Foreskin melanocyte (primary cell): ENCODE measurements at places on chromosomes 11 and 22.

GRCh38 chr11:116376547-116376946 lies 396.2 kb downstream of the BUD13 start:
- DNase-seq, result no peak

- peak; percentile 89 for DNase-seq
Observed at GRCh38 chr11:12673924-12674570, at the start of gene TEAD1. TSS of gene TEAD1 (plus strand) at chr11:12674421.

DNA sequence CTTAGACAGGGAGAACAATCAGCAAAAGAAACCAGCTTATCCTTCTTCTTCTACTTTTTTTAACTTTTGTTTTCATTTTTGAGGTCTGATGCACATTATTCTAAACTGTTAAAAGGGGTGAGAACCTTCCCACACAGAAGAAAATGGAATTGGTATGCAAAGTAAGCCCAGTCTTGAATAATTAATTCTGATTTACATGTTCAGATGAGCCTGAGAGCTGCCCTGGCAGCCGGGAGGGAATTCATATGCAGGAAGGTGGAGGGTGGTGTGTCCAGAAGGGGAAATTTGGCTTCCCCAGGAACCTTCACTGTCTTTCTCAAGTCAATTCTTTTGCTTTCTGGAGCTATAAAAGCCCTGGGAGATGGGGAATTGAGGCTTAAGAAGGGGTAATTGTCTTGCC lies 181.0 kb downstream of the INSC start:
- no peak for DNase-seq

- peak; percentile 48 for DNase-seq
Observed at GRCh38 chr11:126133901-126134300, 71.2 kb upstream of the CDON start.

GRCh38 chr22:38927033-38927781 lies 30.2 kb upstream of the APOBEC3A start:
- peak; percentile 27 for DNase-seq

GRCh38 chr11:58576887-58577471 lies 1.3 kb upstream of the LPXN start:
- peak; percentile 52 for DNase-seq

GRCh38 chr22:36002718-36003260 lies 25.8 kb downstream of the RBFOX2 start:
- no peak for DNase-seq

DNA sequence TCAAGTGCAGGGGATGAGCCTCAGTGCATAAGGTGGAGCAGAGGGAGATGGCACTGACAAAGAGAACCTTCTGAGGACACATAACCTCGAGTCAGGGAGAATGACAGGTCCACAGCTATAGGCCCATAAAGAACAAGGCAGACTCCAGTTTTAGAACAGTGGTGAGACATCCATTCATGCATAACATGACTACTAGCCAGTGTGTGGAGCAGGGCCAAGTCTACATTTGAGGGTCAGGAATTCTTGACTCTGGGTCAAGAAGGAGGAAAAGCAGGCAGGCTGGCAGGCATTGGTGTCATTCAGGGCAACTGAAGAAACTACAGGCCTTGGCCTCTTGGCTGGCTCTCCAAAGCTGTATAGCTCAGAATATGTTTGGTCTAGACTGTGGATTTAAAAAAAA lies 54.9 kb downstream of the MTNR1B start:
- no peak for DNase-seq

- DNase-seq, result no peak
Observed at GRCh38 chr11:85105868-85106267, 521.3 kb downstream of the DLG2 start.

GRCh38 chr11:102410382-102410784 lies 42.2 kb downstream of the TMEM123 start:
- no peak for DNase-seq

- peak; percentile 35 for DNase-seq
Observed at GRCh38 chr22:38570779-38571364, 889 bp upstream of the DMC1 start.

DNA sequence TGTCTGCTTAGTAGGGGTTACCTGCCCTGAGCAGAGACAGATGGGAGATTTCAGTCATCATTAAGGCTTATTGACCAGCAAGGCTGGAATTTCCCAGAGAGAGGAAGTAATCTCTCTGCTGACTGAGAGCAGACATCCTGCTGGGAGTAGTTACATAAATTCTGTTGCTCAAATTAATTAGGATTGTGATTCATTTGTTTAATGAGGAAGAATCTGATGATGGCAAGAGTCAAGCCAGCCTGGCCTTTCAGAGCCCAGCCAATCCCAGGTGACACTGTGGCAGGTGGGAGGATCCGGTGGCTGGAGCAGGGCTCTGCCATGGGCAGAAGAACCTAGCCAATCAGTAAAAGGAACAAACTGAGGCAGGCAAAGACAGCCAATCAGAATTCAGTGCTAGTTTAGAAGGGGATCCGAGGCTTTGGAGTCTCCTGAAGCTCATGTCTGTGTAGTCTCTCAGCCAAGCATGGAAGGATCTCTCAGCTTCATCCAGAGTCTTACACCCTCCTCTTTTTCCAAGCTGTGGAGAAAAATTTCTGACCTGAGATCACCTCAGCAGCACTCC lies 61.2 kb upstream of the CHST1 start:
- no peak for DNase-seq

GRCh38 chr11:94794287-94795168 lies 26.4 kb downstream of the AMOTL1 start:
- peak; percentile 92 for DNase-seq

DNA sequence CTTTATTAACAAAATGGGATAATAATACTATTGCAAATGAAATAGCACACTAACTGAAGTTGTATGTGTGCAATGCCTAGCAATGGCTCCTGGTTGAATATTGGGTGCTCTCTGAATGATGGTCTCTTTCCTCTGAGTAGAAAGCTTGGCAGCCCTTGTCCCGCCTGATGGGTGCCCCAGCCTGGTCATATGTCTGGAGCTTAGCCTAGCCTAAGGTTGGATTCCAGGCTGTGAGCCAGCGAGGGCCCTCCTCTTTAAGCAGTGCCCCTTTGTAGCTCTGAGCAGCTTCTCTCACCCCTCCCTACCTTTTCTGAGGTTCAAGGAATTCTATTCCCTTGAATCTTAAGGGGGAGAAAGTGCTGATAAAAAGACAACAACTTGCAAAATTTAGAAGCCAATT lies 499.9 kb downstream of the NTM start:
- DNase-seq, result no peak

- DNase-seq, result no peak
Observed at GRCh38 chr11:69355346-69355940, 61.5 kb downstream of the MYEOV start.

- DNase-seq, result no peak
Observed at GRCh38 chr11:126489836-126490660, 134.6 kb downstream of the ST3GAL4 start.

- no peak for DNase-seq
Observed at GRCh38 chr11:22730319-22730718, 63.9 kb downstream of the GAS2 start.

DNA sequence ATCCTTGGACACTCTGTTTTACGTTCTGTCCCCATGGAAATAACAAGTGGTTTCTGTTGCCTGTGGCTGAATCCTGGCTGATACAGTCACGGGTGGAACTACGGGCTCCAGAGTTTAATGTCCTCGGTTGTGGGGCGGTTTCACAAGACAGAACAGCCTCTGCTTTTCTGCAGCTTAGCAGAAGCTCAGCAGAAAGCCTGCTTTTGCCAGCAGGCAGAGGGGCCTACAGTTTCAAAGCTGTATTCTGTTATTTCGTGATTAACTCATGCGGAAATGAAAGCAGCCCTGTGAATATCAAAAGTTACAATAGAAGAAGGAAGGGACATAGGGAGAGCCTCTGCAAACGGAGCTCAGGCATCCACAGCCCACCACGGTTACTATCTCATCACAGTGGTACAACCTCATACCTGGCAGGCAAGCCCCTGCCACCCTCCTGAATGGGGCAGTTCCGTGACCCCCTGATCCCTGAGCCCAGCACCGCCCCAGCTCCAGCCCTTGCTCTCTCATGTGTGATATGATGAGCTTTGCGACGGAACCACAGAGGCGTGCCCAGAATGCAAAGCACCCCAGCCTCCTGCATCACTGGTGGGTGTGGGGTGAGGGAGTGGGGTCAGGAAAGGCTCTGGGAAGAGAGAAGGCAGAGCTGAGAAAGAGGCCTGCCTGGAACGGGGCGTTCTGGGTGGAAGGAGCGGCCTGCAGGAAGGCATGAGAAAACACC lies 360.6 kb downstream of the BRD1 start:
- peak; percentile 49 for DNase-seq

- DNase-seq, result peak; percentile 64
Observed at GRCh38 chr22:50529897-50530579, at the start of gene TYMP. TSS of gene TYMP (minus strand) at chr22:50530012. CDS start at chr22:50529709, 303 bp downstream.

DNA sequence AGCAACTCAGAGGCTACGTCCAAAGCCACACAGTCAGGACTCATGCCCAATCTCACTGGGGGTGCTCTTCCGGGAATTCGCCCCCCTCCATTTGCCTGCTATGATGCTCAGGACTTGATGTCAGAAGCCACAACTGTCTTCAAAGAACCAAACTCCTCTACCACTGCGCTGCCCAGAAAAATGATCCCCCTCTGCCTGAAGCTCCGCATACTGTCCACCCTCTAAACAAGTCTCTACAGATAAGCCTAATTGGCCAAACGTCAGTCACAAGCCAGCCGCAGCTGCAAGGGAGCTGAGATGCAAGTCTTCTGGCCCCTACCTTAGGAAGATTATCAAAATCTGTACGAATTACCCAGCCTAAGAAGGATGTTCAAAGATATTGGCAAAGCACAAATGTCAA lies 294.6 kb downstream of the BUD13 start:
- no peak for DNase-seq

GRCh38 chr11:16786131-16786530 lies 47.7 kb downstream of the C11orf58 start:
- DNase-seq, result no peak

DNA sequence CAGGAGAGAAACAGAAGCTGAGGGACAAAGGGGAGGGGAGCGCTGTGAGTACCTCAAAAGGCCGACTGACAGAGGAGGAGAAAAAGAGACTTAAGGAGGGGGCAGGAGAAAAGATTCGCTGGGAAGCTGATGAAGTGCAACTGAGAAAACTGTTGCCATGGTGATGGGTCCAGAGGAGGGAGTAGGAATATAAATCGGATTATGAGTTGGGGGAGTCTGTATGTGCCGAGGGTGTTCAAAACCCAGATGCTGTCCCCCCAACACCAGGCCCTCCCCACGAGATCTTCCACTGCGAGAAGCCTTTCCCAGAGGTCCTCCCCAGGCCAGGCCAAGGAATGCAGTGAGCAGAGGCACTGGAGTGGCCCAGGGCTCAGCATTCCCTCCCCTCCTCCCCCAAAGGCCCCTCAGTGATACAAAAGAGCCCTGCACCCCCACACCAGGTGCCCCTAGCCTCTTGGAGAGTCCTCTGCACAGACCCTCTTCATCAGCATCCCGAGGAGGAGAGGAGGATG lies 13.7 kb upstream of the BCL9L start:
- no peak for DNase-seq

- no peak for DNase-seq
Observed at GRCh38 chr22:48581205-48581766, 1246.4 kb downstream of the BRD1 start.

DNA sequence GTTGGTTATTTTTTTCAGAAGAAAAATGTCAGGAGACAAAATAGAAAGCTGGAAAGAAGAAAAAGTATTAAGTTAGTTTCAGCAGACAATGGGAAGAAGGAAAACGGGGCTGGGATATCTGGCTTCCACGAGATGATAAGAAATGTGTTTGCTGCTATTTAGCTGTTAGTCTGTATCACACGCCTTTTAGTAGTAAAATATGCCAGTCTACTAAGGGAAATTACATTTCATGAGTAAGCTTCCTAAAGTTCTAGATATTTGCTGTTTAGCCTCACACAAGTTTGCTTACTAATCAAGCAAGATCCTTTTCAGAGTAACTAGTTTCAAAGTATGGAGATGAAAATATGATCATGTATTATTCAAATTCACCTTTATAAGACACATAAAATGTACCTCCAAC lies 1.5 kb downstream of the OR51B4 start:
- no peak for DNase-seq

DNA sequence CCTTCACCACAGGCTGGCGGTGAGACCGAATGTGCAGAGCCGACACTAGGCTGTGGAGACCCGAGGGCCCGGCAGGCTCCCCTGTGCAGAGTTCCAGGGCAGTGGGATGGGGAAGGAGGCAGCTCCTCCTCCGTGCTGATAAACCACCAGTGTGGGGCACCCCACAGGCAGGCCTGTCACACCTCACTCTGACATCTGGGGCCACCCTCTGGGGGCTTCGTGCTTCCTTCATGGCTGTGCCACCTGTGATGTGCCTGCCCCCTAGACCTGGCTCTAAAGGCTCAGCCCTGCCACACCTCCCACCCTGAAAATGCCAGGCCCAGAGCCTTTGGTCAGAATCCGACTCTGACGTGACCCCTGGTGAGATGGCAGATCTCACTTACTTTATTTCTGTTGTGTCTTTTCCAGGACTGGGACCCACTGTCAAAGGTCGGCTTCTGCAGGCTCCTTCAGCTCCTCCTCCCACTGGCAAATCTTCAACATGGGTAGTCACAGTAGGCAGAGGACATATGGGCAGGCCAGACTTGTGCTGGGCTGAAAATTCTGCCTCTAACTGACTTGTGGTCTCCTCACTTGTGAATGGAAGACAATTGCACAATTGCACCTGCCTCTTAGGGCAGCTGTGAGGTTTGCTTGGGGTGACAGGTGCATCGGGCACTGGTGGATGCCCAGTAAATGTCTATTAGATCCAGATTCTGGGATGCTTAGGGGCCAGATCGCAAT lies 46.2 kb upstream of the TSKU start:
- no peak for DNase-seq

DNA sequence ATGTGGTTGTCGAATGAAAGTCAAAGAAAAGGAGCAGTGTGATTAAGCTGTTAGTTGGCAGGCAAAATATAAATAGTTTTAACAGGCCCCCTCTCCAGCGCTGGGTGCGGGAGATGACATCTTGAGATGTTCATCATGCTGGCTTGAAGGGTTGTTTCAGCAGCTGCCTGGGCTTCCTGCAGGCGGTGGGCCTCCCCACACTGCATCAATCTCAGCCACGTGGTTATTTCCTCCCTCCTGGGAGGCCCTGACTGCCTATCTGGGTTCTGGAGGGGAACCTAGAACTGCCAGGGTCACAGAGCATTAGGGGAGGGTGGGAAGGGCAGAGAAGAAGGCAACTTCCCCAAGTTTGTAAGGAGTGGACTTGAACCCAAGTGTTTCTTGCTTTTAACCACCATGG lies 173.3 kb upstream of the SYT13 start:
- DNase-seq, result no peak

GRCh38 chr22:18085188-18085587 lies 7.4 kb downstream of the PEX26 start:
- DNase-seq, result no peak

- peak; percentile 90 for DNase-seq
Observed at GRCh38 chr11:75133976-75134375, 16.9 kb upstream of the SLCO2B1 start.

DNA sequence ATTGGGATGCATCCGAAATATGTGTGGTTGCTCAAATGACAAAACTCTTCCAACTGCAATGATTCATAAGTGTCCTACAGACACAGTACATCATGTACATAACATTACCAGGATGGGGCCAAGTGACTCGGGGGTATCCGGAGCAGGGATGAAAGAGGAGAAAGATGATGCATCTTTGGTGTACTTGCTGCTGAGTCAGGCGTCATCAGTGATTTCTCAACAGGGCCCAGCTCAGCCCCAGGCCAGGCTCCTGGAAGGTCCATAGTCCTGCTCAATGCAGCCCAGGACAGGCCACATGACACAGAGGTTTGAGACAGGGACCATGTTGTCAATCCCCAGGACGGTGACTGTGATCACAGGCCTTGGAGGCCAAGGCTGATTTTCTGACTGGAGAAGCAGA lies 59.3 kb downstream of the GGTLC2 start:
- no peak for DNase-seq
